K562 (cell line): ENCODE measurements at places on chromosomes 3 and 15. TPM values are rescaled to one million over a fixed set of nuclear protein-coding genes. Genes with fewer than 3 reads are reported as not detected.

NEK10 gene
- total RNA-seq: not detected in 2 replicates

GRCh38 chr15:48858401-48858800 lies 19.5 kb upstream of the EID1 start:
- DNase-seq: peak; percentile 68
- H3K27me3 ChIP-seq: no peaks in the 10 kb centered on the region
- H3K4me3 ChIP-seq: no peak overlapping the region
- no peaks in the 10 kb centered on the region for H3K36me3 ChIP-seq
- peak overlapping the region; percentile 47; the same call in 2 of the 3 replicates for H3K27ac ChIP-seq
- no peaks in the 10 kb centered on the region; the same call in none of the 2 replicates for H3K4me1 ChIP-seq

GRCh38 chr3:12755754-12756153 lies 3.3 kb downstream of the TMEM40 start:
- H3K4me1 ChIP-seq: peaks cover 9% of the 10 kb centered on the region
- no peaks in the 10 kb centered on the region for H3K36me3 ChIP-seq
- H3K4me3 ChIP-seq: no peak overlapping the region
- no peak for DNase-seq

DNA sequence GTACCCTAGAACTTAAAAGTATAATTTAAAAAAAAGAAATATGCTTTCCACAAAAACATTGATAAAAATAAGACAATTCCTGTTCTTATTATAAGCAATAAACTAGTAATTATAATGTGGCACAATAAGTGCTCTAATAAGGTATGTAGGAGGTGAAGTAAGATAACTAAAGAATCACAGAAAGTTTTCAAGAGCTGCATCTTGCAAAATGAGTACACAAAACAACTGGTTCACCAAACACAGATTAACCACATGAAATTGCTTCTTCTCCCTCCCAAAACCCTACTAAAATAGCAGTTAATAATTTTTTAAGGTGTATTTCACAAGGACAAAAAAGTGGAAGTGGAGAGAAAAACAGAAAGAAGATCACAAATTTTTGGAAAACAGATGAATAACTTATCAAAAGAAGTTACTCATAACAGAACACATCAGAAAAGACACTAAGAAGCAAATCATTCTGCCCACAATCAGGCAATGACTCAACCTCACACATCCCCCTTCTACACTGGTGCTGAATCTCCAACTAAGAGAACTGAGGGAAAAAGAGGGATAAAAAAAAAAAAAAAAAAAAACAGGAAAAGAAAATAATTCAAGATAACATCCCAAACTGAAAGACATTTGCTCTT lies 64.2 kb downstream of the TBC1D5 start:
- no peaks in the 10 kb centered on the region for H3K27me3 ChIP-seq
- H3K36me3 ChIP-seq: no peaks in the 10 kb centered on the region
- no peak overlapping the region for H3K27ac ChIP-seq
- no peaks in the 10 kb centered on the region for H3K4me1 ChIP-seq

DNA sequence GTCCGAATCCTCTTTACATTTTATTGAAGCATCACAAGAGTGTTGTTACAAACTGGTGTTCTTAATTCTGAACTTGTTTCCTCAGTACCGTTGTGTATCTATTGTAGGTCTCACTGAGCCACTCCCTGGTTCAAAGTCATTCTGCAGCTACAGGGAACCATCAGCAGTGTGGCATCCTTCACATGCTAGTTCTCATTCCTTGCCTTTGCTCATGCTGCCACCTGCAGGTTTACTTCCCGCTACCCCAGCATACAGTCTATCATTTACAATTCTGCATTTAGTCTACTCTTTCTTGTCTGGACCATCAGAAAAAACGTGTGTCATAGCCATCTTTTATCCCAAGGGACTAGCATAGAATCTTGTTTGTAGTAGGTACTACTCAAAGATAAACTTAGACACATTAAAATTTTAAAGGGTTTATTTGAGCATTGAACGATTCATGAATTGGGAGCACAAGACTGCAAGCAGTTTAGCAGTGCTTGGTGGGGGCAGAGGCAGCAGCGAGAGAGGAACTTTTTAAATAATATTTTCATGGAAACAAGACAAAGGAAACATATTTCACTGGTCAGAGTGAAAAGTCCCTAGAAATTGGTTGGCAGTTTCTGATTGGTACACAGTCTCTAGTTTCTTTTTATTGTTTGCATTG lies 402.1 kb downstream of the CADM2 start:
- H3K4me3 ChIP-seq: no peak overlapping the region
- H3K4me1 ChIP-seq: no peaks in the 10 kb centered on the region
- DNase-seq: peak; percentile 36
- no peaks in the 10 kb centered on the region for H3K36me3 ChIP-seq
- H3K27ac ChIP-seq: no peak overlapping the region

DNA sequence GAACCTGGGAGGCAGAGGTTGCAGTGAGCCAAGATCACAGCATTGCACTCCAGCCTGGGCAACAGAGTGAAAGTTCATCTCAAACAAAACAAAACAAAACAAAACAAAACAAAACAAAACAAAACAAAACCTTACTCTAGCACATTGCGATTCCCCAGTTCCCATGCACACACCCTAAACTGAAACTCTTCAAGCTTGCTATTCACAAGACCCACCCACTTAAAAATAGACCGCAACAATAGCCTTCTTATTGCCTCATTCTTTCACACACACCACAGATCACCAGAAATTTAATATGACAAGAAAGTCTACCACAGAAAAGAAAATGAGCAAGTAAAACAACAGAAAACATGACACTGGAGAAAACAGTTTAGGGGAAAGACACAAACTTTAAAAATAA lies 598.4 kb downstream of the FHIT start:
- DNase-seq: no peak
- H3K4me1 ChIP-seq: no peaks in the 10 kb centered on the region
- H3K4me3 ChIP-seq: no peak overlapping the region
- no peak overlapping the region for H3K27ac ChIP-seq
- H3K27me3 ChIP-seq: no peaks in the 10 kb centered on the region

DNA sequence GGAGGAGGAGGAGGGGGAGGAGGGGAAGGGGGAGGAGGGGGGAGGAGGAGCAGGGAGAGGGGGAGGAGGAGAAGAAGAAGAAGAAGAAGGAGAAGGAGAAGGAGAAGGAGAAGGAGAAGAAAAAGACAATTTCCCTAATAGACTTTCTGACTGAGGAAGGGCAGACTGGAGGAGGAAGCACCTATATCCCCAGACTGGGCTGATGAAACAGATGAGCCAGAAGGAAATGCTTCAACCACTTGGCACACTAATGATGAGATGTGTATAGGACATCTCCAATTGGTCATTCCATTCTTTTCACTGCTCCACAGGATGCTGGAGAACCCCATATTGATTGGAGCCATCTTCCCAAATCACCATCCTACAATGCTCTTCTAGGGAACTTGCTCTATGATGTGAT lies 69.9 kb downstream of the LYZL4 start:
- H3K4me3 ChIP-seq: no peak overlapping the region
- H3K36me3 ChIP-seq: no peaks in the 10 kb centered on the region
- H3K27ac ChIP-seq: no peak overlapping the region
- DNase-seq: no peak
- H3K4me1 ChIP-seq: peaks cover under 1% of the 10 kb centered on the region; the same call in 1 of the 3 replicates

- H3K4me3 ChIP-seq: no peak overlapping the region
- H3K27ac ChIP-seq: no peak overlapping the region
- H3K27me3 ChIP-seq: peaks cover 15% of the 10 kb centered on the region; the same call in 2 of the 3 replicates
- DNase-seq: no peak
- H3K4me1 ChIP-seq: no peaks in the 10 kb centered on the region
- H3K36me3 ChIP-seq: no peaks in the 10 kb centered on the region
Measured at GRCh38 chr15:27989838-27990237, 109.3 kb downstream of the OCA2 start.

GRCh38 chr15:38991126-38991525 lies 426.5 kb upstream of the RASGRP1 start:
- no peak overlapping the region for H3K4me3 ChIP-seq
- no peaks in the 10 kb centered on the region for H3K4me1 ChIP-seq
- no peak overlapping the region for H3K27ac ChIP-seq
- no peaks in the 10 kb centered on the region for H3K36me3 ChIP-seq
- no peaks in the 10 kb centered on the region for H3K27me3 ChIP-seq
- peak; percentile 8 for DNase-seq

GRCh38 chr3:117447419-117447818 lies 737.8 kb downstream of the TUSC7 start:
- no peak overlapping the region for H3K27ac ChIP-seq
- no peaks in the 10 kb centered on the region for H3K4me1 ChIP-seq
- no peaks in the 10 kb centered on the region for H3K27me3 ChIP-seq
- DNase-seq: no peak
- no peaks in the 10 kb centered on the region for H3K36me3 ChIP-seq

DNA sequence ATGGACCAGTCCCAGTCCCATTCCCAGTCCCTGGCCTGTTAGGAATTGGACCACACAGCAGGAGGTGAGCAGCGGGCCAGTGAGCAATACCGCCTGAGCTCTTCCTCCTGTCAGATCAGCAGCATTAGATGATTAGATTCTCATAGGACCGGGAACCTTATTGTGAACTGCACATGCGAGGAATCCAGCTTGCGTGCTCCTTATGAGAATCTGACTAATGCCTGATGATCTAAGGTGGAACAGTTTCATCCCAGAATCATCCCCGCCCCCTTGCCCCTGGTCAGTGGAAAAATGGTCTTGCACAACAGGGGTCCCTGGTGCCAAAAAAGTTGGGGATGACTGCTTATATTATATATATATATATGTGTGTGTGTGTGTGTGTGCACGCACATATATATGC lies 63.1 kb downstream of the IFT57 start:
- no peaks in the 10 kb centered on the region for H3K4me1 ChIP-seq
- H3K36me3 ChIP-seq: no peaks in the 10 kb centered on the region
- H3K4me3 ChIP-seq: no peak overlapping the region
- DNase-seq: no peak
- H3K27me3 ChIP-seq: no peaks in the 10 kb centered on the region

ALDH1L1 gene
- 0.60 and 1.5 TPM in 2 replicates for total RNA-seq

- DNase-seq: no peak
- H3K36me3 ChIP-seq: no peaks in the 10 kb centered on the region
- H3K27me3 ChIP-seq: no peaks in the 10 kb centered on the region
- no peak overlapping the region for H3K27ac ChIP-seq
- no peak overlapping the region for H3K4me3 ChIP-seq
Measured at GRCh38 chr3:32026593-32026992, 45.0 kb downstream of the ZNF860 start.

GRCh38 chr3:139586420-139587017 lies 47.0 kb upstream of the RBP1 start:
- H3K4me3 ChIP-seq: no peak overlapping the region
- no peak for DNase-seq
- no peaks in the 10 kb centered on the region for H3K27me3 ChIP-seq
- no peaks in the 10 kb centered on the region for H3K4me1 ChIP-seq
- no peak overlapping the region for H3K27ac ChIP-seq

- no peak overlapping the region for H3K27ac ChIP-seq
- DNase-seq: no peak
- no peaks in the 10 kb centered on the region for H3K36me3 ChIP-seq
- no peak overlapping the region for H3K4me3 ChIP-seq
Measured at GRCh38 chr3:54123003-54123775, 837 bp downstream of the CACNA2D3 start.

DNA sequence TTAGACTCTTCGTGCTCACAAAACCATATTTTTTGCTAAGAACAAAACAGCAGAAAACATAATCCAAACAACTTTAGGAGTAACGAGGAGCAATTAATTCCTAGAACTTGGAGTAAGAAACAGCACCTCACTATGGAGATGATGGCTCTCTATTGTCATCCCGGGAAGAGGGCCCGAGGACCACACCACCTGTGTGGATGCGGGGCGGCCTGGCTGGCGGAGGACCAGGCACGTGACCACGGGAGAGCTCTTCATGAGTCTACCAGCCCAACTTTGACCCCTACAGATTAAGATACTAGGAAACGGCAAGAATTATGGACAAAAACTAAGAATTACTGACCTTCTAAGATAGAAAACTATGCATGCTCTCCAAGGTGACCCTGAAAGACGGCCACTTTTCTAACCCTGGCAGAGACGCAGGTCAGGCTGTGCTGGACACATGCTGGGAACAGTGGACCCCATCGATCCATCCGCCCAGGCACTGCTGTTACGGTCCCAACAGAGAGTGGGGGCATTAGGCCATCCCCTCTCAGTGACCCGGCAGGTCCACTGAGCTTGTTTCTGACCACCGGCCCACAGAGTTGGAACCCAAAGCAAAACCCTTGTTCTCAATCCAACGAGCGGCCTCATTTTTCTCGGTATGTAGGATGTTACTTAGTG lies 13.1 kb upstream of the OCA2 start:
- H3K4me1 ChIP-seq: no peaks in the 10 kb centered on the region
- peaks cover 61% of the 10 kb centered on the region; the same call in 2 of the 3 replicates for H3K36me3 ChIP-seq
- no peak for DNase-seq
- H3K4me3 ChIP-seq: no peak overlapping the region
- no peak overlapping the region for H3K27ac ChIP-seq

DNA sequence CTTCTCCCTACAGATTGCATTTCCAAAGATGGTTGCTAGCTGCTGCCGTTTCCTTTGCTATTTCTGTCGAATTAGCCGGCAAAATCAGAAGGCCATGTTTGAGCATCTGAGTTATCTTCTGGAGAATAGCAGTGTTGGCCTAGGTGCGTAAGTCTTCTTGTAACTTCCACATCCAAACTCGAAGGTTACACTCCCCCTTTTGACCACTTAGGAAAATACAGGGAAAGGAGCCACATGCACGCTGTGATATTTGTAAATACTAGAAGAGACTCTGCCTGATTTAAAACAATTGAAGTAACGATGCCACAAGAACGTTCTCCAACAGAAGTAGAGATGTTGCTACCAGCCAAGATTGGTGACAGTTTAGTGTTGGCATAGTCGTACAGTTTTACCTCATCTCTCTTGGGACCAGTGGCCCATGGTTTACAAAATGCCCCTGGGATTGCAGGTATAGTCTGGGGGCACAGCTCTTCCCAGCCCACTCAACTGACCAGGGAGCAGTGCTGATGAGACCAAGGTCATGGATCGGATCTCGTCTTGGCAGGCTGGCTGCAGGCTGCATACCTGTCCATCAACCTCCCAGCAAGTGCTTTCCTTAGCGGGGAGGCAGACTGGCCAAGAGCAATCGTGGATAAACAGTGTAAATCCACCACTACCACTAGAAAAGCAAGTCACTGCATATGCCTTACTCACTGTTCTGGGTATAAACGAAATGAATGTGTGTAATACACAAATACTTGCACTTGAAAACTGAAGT lies 268.4 kb upstream of the CHRM5 start:
- H3K36me3 ChIP-seq: no peaks in the 10 kb centered on the region
- no peak for DNase-seq
- no peak overlapping the region for H3K27ac ChIP-seq
- no peaks in the 10 kb centered on the region for H3K4me1 ChIP-seq

- no peaks in the 10 kb centered on the region for H3K4me1 ChIP-seq
- no peaks in the 10 kb centered on the region for H3K27me3 ChIP-seq
- no peak for DNase-seq
- H3K4me3 ChIP-seq: no peak overlapping the region
Measured at GRCh38 chr3:85475346-85475745, 516.6 kb downstream of the CADM2 start.

- H3K27me3 ChIP-seq: no peaks in the 10 kb centered on the region
- H3K36me3 ChIP-seq: no peaks in the 10 kb centered on the region
- H3K4me3 ChIP-seq: no peak overlapping the region
- DNase-seq: no peak
Measured at GRCh38 chr3:171219258-171219657, 192.7 kb upstream of the SLC2A2 start.
